ENCODE measurements at places on chromosomes 4 and X.
A peak's percentile ranks its signal among the peaks of the same experiment; 100 is the strongest.

- DNase-seq, result no peak
Observed at GRCh38 chr4:75561789-75562188, 5.9 kb downstream of the ODAPH start.

- no peak for DNase-seq
Observed at GRCh38 chrX:131650637-131651410, 107.0 kb downstream of the OR13H1 start.

GRCh38 chr4:26130841-26131432, 189.9 kb upstream of the RBPJ start:
- no peak for DNase-seq

DNA sequence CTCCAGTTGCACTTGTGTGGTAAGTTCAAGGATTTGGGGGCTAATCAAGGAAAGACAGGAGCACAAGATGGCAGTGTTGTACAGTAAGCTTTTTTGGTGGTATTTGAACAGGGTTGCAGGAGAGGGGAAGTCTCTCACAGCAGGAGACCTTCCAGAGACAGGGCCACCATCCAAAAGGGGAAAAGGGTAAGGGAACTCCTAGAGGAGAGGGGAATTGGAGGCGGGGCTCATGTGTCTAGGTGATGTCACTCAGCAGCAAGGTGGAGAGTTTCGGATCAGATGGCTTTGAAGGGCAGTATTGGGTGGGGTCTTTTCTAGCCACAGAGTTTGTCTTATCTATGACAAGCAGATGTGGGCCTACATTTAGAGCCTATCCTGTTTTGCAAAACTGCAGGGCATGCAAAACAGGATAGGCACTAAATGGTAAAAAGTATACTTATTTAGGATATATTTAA, 13.4 kb upstream of the RNF175 start:
- DNase-seq, result no peak

- no peak for DNase-seq
Observed at GRCh38 chrX:96619588-96619987, 65.1 kb upstream of the DIAPH2 start.

GRCh38 chr4:96312046-96312685, 472.3 kb downstream of the PDHA2 start:
- DNase-seq, result no peak

DNA sequence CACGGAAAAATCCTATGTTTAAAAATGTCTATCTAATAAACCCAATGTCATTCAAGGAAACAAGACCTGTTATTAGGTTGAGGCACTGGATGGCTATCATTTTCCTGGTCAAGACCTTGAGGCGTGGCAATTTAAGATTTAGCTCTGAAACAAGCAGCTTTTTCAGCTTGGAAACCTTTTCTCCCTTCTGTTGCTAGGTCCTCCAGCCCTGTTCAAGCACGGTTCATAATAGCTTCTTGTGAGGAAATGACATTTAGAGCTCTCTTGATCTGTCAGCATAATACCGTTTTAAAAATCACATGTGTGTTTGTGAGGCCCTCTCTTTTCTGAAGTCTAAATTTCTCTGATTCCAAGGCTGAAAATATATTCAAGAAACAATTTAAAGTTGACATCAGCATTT, 133.6 kb upstream of the GRPR start:
- no peak for DNase-seq

DNA sequence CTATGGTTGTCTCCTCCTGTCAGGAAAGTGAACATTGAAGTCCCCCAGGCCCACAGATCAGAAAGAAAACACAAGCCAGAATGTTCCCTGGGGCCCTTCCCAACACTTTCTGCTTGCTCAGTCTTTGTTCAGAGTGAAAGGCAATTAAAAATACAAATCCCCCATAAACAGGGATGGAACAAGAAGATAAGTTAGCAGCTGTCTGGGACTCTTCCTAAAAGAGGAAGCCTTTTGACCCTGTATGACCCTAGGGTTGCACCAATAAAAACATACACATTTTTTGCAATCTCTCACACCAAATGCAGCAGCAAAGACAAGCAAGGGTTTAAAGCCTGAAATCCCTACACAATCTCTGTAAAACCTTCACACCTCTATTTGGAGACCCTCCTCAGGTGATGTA, 22.6 kb downstream of the IRF2 start:
- DNase-seq, result no peak

DNA sequence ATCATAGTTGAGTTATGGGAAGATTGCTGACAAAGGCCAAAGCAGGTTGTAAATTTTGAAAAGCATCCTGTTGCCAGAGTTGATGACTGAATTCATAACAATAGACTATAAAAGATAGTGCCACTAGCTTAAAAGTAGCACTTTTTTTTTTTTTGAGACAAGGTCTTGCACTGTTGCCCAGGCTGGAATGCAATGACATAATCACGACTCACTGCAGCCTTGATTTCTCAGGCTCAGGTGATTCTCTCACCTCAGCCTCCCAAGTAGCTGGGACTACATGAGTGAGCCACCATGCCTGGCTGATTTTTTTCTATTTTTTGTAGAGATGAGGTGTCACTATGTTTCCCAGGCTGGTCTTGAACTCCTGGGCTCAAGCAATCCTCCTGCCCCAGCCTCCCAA, 122.7 kb downstream of the SPOCK3 start:
- DNase-seq, result no peak

DNA sequence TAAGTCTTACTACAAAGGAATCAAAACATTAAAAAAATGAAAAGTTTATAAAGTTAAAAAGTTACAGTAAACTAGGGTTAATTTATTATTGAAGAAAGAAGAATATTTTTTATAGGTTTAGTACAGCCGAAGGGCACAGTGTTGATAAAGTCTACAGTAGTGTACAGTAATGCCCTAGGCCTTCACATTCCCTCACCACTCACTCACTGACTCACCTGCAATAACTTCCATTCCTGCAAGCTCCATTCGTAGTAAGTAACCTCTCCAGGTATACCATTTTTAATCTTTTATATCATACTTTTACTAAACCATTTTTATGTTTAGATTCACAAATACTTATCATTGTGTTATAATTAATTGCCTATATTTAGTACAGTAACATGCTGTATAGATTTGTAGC, 307.5 kb upstream of the FAM241A start:
- no peak for DNase-seq

GRCh38 chr4:163548481-163549243, 54.2 kb downstream of the TMA16 start:
- DNase-seq, result peak; percentile 47

GRCh38 chr4:14217401-14217800, 589.9 kb upstream of the BOD1L1 start:
- no peak for DNase-seq

DNA sequence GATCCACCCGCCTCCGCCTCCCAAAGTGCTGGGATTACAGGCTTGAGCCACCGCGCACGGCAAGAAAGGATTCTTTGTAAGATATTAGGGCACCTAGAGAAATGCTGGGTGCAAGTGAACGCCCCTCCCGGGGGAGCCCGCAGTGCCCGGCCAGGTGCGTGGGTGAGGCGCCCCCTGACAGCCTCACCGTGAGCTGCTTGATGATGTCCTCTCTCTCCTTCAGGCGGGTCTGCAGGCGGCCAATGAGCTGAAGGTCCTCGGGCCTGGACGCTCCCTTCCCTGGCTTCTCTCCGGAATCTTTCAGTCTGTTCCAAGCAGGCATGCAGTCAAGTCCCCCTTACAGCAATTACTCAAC, 21.9 kb downstream of the MED28 start:
- no peak for DNase-seq

- peak; percentile 58 for DNase-seq
Observed at GRCh38 chr4:83334425-83335241, at the start of gene HPSE. Gene HPSE (minus strand): TSS chr4:83334848. CDS start chr4:83334782, 66 bp downstream.

- DNase-seq, result no peak
Observed at GRCh38 chr4:126046081-126046614, 731.4 kb downstream of the FAT4 start.

Data from activated CD4-positive, alpha-beta T cell treated with anti-CD3 and anti-CD28 coated beads, Interleukin-2, Interleukin-4, amounts not matched to agents 100 ng/mL and 50 ng/mL, durations not matched to agents 16 hours and 8 hours (primary cell).